ENCODE measurements at places on chromosomes 2 and 18.
A peak's percentile ranks its signal among the peaks of the same experiment; 100 is the strongest.

GRCh38 chr2:33620-34019, 12.7 kb downstream of the FAM110C start:
- no peak for DNase-seq

DNA sequence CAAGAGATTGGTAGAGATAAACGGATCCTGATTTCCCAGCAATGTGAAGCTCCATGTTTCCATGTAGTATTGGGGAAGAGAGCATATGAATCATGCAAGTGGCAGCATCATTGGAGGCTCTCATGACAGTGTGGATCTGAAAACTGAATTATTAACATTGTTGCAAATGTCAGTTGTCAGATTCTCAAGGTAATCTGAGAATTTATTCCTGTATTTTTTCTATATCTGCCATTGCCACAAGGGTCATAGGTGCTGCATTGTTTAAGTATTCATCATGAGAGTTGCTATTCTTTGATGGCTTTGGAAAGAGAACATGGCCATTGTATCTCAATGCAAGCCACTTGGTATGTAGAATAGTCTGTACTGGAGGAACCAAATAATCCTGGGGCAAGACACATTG, 1217.0 kb upstream of the ZEB2 start:
- DNase-seq = no peak

DNA sequence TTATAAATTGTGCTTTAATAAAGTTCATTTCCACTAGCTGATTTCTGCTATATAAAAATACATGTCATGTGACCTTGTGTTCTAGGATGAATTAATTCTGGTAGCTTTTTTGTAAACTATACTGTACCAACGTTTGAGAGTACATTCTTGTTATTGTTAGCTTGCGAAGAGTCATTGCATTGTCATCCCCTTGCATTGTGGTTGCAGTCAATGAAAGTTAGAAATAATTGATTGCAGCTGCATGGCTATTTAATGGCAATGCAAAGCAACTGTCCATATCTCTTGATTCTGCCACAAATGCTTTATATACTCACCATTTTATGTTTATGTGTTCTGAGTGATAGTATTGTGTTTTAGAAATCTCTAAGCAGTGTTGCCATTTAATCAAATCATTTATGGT, 91.6 kb downstream of the ZNF407 start:
- DNase-seq = no peak

DNA sequence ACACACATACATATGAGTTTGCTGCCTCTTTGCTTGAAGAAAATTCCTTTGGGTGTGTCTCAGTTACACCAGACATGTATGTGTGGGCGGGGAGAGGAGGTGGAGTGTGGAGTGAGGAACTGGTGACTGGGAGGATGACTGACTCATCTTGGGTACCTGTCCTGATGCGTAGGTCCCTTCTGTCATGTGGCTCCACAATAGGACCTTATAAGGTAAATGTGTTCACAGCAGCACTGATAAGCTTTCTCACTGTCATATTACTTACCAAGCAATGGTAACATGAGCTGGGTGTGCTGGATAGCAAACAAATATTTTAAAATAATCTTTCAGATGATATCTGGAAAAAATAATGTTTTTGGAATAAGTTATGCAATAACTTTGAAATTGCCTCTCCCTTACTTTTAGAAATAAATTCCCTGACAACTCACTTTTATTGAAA, 45.1 kb downstream of the SLC9A2 start:
- no peak for DNase-seq

DNA sequence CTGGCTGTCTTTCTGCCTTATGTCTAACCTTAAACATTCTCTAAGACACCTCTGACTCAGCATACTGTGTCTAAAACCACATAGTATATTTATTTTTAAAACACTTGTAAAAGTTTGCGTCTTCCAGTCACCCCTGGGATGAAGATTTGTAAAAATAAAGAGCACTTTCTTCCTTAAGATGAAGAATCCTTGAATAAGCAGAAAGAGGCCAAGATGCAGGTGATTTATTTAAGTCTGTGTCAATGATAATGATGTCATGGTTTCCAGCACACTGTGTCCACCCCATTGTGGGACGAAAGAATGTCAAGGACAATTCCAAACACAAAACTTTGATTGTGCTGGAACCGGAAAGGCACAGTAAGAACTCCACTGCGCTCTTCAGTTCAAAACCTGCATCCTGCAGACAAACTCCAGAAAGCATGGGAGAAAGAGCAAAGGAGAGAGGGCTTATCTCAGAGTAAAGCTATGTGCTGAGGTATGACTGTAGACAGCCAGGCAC, 92.9 kb downstream of the ZEB2 start:
- DNase-seq = peak; percentile 56

DNA sequence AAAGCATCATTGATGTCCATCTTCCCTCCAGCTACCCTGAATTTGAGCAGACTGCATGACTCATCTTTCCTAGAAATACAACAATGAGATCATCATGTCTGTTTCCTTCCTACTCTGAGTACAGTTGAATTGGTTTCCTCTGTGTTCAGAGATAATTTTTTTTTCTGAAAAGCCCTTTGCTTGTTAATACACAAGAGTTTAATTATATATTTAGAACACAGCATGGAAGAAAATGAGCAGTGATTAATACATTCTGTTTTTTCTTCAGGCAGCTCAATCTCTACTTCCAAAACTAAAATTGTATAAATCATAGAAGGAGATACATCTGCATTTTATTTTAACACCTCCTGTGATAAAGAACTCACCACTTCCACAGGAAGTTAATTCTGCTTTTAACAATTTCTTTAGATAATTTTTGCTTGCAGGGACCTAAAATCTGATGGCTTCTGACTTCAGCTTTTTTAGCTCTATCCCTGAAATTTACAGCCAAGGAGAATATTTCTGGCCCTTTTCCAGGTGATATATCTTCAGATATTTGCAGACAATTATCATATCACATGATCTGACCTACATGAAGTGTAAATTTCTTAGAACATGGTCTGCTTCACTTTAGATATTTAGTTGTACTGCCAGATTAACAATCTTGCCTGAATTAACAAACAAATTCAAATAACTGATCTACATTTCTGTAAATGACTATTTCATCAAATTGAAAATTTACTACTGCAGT, 249.0 kb downstream of the TRIB2 start:
- DNase-seq = no peak

- no peak for DNase-seq
These were observed 10.4 kb upstream of the KLHL30 start for GRCh38 chr2:238128061-238128440.

DNA sequence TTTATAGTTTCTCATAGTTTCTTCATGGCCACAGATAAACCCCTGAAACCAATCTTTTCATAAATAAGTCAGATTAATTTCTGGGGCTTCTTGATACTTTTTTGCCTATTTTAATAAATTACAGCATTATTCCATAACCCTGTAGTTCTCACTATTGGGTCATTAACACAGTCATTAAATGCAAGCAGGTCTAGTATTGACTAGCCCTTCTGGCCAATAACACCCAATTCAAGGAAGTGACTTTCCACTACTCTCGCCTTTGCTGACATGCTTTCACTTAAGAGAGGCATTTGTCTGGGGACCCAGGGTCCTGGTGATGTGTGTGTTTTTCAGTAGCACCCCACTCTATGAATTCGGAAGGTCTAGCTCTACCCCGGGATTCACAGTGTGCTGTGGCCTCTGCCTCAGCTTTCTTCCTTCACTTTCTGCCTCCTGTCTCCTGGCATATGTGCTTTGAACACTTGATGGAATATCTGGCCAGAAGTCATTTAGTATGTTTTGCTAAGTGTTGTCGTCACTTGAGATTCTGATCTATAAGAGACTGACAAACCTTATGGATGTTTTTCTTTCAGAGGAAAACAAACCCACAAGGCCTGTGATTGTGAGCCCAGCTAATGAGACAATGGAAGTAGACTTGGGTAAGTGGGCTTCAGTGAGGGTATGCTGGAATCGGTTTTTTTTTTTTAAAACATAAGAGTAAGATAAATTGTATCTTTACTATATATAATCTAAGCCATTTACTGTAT, 18.6 kb upstream of the IL1RL2 start:
- no peak for DNase-seq

DNA sequence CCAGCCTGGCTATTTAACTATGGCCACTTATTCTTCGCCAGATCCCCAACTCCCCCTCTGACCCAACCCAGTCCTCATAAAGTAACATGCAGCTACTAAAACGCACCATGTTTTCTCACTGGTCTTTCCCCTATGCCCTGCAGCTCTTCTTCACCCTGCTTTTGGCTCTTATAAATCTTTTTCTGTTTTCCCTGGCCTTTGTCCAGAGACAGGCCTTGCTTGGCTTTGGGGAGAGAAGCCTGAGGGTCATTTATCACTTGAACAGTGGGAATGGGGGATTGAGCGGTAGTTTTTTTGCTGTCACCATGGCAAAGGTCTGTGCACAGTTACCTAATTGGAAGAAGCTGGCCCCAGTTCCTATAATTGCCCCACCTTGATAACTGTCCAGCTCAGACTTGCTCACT, 202.9 kb upstream of the NT5C1B start:
- DNase-seq = no peak

- DNase-seq = no peak
These were observed 119.6 kb downstream of the TMEM163 start for GRCh38 chr2:134599236-134599635.

GRCh38 chr2:53209679-53210458, 557.7 kb upstream of the CHAC2 start:
- no peak for DNase-seq

DNA sequence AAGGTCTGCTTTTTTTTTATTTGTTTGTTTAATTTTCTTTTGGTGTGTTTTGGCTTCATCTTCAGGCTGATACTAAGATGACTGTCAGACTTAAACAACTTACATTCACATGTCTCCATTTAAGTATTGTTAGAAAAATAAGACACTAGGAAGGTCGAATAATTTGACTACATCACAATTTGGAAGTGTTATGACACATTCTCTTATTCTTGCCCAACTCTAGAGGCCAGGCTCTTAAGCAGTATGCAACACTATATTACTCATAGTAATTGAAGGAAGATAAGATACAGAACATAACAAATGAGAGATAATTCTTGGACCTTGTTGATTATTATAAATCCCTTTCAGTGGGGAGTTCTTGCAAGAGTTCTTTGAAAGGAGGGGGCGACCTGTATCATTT, 295.3 kb upstream of the COL3A1 start:
- no peak for DNase-seq

DNA sequence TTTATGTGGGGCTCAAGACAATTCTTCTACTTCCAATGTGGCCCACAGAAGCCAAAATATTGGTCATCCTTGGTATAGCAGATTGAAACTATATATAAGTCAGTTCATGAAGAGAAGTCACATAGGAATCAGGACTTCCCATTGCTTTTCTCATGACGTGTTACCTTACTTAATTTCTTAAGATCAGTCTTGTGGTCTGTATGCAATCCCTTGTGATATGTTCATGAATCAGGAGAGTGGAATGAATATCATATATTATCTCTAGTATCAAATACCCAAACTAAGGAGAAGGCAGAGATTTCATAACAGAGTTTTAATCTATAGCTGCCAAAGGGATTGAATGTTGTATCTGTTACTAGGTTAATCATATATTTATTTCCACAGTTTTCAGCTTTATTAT, 1390.4 kb downstream of the SUCLG1 start:
- no peak for DNase-seq

GRCh38 chr2:122745603-122746002, 990.2 kb downstream of the TSN start:
- no peak for DNase-seq

GRCh38 chr18:53946594-53946993, 277.9 kb downstream of the MBD2 start:
- DNase-seq = no peak

GRCh38 chr2:63613391-63613901, 24.7 kb downstream of the MDH1 start:
- DNase-seq = no peak

GRCh38 chr2:1546023-1546591, 132.8 kb downstream of the TPO start:
- peak; percentile 21 for DNase-seq

- no peak for DNase-seq
These were observed 12.5 kb downstream of the NMS start for GRCh38 chr2:100482741-100483140.

DNA sequence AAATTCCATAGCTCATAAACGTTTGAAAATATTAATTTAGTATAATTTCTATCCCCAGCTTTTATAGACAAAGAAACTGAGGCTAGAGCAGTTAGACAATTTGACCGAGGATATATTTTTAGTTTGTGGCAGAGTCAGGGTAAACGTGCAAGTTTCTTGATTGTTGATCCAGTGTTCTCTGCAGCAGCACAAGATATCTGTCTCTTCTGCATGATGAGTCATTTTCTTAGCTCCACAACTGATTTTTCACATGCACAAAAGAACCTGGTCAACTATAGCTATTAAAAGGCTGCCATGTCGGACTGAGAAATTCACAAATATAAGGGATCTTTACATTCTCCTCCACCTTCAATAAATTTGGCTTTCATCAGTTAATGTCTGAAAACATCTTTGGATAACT, 143.4 kb upstream of the CYP26B1 start:
- no peak for DNase-seq

Data from adrenal gland (tissue), 19 donors.